GM13976 (cell line): ENCODE measurements at places on chromosomes 5 and 9.

DNA sequence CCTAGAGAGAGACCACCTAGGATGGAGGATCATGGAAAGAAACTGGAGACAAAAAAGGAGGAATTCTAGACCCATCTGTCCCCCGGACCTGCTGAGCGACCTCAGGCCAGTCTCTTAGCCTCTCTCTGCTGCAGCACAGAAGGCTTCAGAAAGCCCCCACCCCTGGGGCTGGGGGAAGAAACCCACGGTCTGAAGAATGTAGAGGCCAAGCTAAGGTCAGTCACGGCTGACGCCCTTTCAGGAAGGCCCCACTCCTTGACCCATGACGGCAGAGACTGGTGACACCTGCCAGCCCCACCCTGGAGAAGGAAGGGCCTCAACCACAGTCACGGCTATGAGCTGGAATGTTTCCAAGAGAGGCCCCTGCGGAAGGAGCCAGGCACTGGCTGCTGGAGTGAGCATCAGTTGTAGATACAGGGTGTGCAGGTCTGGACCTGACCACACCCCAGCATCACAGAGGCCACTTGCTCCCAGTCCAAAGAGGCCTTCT, 120.5 kb upstream of the BOD1 start:
- DNase-seq = peak; percentile 86

GRCh38 chr5:16922430-16922829, 13.7 kb downstream of the MYO10 start:
- DNase-seq = no peak

DNA sequence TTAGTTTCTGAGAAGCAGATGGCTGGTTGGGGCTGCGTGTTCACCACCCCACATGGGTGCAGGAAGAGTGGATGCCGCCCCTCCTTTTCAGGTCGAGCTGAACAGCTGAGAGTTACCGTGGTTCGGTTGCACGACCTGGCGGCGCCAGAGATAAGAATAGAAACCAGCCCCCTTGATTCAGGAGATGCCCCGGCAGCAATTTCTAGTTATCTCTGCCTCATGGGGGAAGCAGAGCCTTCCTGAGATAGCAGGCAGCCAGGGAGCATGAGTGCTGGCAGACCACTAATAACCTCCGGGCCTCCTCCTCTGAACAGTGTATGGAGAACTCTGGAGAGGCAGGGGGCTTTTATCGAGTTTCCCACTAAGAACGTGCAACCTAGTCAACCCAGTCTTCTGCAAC, 177.8 kb downstream of the NSG2 start:
- DNase-seq = no peak

- no peak for DNase-seq
Measured at GRCh38 chr5:116529615-116530014, 45.0 kb downstream of the SEMA6A start.

GRCh38 chr9:98368366-98369065, 113.1 kb upstream of the TBC1D2 start:
- no peak for DNase-seq

GRCh38 chr9:130284249-130284625, 18.7 kb downstream of the HMCN2 start:
- DNase-seq = no peak
